ENCODE measurements at places on chromosomes 6 and 20.
A peak's percentile ranks its signal among the peaks of the same experiment; 100 is the strongest.

GRCh38 chr20:4371623-4372251 is 350.0 kb upstream of the PRND start:
- DNase-seq: no peak

DNA sequence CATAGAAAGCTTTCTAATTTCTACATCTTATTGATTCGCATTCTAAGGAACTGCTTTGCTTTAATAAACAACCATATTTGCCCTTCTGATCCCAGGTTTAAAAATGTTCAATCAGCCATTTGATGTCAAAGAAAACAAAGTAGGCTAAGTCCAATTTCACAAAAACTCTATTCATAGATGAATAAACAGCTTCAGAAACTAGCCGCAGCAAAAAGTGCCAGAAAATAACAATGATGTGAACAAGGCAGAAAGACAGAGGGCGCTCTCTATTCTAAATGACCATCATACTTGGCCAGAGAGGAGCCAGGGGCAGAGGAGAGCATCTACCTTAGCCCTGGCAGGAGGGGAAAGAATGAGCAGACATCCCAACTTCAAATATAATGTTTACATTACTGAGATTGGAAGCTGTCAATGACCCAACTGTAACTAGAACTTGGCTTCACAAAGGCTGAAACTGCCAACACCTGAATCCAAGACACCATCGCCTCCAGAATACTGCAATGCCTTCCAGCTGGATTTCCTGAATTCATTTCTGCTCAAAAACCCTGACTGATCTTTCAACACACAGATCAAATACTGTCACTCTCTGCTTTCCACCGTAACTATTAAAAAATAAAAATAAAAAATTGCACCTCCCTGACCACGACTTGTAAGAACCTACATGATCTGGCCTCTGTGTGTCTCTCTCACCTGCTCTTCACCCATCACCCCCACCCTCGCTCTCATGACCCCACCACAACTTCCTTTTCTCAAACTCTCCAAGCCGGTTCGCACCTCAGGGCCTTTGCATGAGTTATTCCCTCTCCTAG is 9.5 kb downstream of the CNKSR3 start:
- DNase-seq: no peak

GRCh38 chr20:63067721-63068560 is 61.2 kb upstream of the BHLHE23 start:
- no peak for DNase-seq

GRCh38 chr6:109260126-109260525 is 122.1 kb downstream of the CD164 start:
- peak; percentile 63 for DNase-seq

DNA sequence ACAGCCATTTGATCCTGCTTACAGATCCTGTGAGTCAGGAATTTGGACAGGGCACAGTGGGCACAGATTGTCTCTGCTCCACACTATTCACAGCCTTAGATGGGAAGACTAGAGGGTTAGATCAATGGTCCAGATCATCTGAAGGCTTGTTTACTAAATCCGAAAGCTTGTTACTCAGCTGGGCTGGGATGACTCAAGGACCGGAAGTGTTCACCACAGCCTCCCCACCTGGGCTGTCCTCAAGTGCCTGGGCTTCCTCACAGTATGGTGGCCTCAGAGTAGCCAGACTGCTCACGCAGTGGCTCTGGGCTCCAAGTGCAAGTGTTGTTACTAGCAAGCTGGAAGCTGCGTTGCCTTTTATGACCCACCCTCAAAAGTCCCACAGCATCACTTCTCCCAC is 75.4 kb upstream of the INSM1 start:
- DNase-seq: peak; percentile 1

DNA sequence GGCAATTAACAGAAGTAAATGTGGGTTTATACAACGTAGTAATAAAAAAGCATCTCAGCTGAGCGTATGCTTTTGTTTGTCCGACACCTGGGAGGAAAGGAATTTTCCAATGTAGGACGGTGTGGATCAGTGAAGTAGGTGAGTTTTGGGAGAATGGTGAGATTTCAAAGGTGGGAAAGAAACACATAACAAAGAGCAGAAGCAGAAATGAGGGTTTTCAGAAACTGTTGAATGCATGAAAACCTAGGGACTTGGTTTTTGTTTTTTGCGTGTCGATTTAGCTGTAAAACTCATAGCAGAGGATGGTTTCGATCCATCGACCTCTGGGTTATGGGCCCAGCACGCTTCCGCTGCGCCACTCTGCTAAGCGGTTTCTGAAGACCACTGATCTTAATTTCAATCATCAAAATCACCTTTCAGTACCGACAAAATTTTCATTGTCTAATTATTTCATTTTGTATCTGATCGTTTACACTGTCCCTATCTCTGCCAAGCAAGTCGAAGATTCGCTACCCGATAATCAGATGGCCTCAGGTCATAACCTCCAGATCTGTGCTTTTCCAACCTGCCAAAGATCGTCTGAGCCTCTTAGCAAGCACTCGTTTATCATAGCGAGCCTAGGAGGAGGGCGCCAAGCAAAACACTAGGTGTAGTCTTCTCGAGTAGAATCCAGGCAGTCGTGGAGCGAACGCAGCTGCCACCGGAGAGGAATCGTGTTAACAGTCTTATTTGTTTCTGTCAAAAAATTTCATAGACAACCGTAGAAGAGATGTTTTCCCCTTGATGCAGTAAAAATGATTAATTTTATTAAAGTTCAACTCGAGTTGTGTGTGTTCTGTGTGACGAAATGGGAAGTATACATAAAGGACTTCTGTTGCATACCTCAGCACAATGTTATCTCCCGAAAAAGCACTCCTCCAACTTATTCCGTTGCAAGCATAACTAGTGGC is 20.9 kb upstream of the POM121L2 start:
- peak; percentile 87 for DNase-seq

GRCh38 chr6:53986721-53987521 is 124.3 kb upstream of the MLIP start:
- no peak for DNase-seq

DNA sequence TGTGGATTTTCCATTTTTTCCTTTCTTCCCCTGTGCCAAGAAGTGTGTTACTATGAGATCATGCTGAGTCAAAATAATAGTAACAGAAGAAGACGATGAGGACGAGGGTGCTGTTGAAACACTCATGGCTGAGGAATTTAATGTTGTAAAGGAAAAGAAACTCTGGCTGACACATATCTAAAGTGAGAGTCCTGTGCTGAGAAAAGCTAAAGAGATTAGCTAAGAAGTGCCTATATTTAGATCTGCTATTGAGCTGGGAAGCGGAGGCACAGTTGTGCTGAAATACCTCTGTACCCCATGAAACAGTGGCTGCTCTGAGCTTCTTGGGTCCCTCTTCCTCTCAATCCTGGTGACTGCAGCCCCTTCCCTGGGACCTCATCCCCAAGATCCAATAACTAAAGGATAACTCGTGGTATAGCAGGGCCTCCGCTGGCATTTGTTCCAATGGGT is 1.1 kb upstream of the SYTL3 start:
- DNase-seq: peak; percentile 95

DNA sequence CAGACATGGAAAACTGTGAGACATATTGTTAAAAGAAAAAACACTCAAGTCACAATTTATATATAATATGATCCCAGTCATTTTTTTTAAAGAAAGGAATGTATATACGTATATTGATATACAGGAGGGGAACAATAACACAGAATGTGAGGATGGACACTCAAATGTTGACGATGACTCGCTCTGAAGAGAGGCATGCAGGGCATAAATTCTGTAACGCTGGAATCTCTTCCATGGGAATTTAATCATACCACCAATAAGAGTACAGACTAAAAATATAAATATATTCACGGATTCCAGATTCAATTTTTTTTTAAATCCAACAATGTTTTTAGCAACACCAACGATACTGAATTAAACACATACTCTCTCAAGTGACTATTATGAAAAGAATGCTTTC is 106.9 kb upstream of the CCDC28A start:
- no peak for DNase-seq

All from kidney tubule cell (primary cell).